ENCODE measurements at places on chromosomes 2 and 18.

GRCh38 chr18:39911716-39912115, 2043.3 kb upstream of the PIK3C3 start:
- no peak for DNase-seq

- DNase-seq: no peak
Measured at GRCh38 chr2:84888401-84889276, 7.8 kb upstream of the TRABD2A start.

DNA sequence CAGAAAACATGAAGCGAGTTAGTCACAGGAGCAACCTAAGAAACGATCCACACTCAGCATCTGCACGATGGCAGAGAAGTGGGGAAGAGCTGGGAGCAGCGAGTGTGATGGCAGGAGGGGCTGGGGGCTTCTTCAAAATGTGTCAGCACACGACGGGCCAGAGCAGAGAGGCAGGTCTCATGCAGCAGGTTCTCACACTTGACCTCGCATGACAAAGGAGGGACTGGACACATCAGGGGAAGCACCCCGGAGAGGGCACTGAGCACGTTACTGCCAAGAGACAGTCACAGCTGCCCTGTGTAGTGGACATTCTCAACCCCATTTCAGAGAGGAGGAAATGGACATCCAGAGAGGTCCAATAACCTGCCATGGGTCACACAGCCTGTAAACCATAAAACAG, 104.1 kb upstream of the CAPN13 start:
- DNase-seq: no peak

DNA sequence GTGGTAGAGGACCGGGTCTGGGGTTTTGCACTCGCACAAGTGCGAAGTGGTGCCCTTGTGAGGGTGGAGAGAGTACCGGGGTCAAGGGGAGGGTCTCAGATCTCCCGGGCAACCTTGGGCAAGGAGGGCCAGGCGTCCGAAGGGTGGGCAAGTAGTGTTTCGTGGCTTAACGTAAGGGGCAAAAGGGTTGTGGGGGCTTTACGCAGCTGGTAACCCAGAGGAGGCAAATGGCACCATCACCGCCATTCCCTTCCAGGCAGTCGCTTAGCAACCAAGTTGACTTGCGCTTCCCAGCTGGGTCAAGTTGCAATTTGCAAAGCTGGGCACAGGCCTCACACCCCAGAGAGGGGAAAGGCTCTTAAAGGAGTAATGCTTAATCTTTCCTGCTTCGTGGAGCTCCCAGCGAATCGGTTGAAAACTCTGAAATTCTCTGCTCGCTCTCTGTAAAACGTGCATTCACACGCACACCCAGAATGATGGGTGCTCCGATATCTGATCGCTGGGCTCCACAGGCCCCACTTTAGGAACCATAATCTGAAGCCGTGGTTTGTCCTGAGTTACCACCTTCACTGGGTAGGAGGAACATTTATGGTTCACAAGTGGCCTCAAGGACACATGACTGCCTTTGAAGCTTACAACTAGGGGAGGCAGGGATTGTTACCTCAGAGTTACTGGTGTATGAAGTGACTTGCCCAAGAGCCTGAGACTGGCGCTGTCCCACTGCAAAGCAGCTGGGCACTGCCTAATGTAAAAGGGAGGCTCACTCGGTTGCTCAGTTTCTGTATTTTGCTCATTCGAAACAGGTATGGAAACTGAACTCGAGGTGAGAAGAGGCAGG, 127.9 kb downstream of the UXS1 start:
- DNase-seq: no peak

DNA sequence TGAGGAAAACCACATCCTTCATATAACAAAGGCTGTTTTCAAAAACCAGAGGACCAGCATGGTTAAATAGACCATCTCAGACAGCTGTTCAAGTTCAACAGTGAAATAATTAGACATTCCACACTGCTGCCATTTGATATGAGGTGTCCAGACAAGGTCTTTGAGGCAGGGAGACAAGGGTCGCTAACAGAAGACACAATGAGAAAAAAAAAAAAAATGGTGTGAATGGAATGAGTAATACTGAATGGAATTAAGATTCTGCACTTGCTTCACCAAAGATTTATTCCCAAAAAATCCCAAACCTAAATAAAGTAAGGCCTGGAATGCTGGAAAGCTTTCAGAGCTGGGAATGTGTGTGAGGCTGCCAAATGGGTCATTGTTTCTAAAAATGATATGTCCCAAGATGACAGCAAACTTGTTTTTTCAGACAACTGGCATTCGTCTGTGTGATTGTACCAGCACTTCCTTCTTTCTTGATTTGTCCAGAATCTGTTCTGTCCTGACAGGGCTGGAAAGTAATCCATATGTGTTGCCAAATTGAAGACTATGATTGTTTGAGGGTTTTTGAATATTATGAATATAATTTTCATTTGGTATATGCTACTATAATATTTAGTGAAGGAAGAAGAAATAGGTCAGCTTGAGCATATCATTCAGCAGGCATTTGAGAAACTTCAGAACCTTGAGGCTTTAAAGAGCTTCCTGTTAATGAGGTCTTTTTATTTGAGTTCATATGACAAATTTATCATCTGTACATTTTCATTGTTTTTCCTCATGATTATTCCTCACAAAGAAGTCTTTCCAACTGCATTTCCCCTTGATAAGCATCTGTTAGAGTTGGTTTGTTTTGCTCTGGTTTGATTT, 85.2 kb upstream of the ITGA4 start:
- DNase-seq: no peak

DNA sequence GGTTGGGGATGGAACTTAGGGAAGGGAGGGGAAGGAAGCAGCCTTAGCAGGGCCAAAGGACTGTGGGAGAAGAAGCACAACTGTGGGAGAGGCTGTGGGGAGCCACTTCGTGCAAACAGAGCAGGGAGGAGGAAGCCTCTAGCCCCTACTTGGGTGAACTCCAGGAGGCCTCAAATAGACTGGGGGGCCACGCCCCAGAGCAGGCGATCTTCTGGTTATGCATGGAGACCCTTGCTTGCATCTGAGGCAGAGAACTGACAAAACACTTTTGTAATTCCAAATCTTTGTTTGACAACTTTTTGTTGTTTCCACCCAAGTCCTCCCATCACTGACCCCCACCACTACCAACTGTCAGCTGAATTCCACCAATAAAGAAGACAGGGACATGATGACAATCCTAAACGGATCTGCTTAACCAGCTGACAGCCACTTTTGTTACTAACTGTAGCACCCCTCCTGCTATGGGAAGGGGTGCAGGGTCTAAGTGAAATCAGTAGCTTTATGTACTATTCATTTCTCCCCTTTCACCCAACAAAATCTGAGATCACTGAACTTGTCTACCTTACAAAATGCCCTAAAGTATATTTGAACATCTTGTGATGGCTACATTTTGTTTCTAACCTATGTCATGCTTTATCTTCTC, 80.5 kb upstream of the CPO start:
- DNase-seq: no peak

DNA sequence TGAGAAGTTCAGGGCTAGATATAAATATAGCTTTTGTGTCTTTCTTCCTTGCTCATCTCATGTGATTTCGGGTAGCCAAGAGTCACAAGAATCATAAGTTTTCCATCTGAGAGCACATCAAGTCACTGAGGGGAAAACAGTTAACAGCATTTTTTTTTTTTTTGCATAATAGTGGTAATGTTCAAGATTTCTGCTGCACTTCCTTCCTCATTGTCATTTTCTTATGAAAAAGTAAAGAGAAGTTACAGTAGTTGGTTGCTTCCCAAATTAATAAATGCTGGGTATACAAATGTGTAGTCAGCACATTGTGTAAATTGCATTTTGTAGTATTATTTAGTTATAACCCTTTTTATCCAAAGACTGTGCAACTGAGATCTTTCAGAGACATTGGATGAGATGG, 93.6 kb downstream of the ZEB2 start:
- DNase-seq: no peak

DNA sequence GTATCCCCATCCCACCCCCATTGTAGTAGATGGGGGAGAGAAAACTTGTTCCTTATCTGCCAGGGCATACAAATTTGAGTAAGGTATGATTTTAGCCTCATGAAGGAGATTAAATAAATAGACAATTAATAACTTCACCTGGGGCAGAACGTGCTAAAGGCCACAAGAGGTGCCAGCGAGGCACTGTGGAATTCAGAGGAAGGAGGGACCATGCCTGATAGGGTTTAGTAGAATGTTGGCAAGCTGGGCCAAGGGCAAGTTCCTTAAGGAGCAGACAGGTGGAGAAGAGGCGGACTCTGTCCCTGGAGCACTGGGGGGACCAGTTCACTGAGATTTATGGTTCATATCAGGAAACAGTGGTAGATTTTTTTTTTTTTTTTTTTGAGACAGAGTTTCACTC, 22.5 kb downstream of the STAMBP start:
- DNase-seq: no peak

- no peak for DNase-seq
Measured at GRCh38 chr2:103808814-103809213, 1045.1 kb upstream of the POU3F3 start.

Measured in stimulated activated CD4-positive, alpha-beta T cell treated with anti-CD3 and anti-CD28 coated beads, Interleukin-15, amount 100 ng/mL, for 48 hours (primary cell).